Effector memory CD4-positive, alpha-beta T cell (primary cell): ENCODE measurements at places on chromosomes 12 and 14.

DNA sequence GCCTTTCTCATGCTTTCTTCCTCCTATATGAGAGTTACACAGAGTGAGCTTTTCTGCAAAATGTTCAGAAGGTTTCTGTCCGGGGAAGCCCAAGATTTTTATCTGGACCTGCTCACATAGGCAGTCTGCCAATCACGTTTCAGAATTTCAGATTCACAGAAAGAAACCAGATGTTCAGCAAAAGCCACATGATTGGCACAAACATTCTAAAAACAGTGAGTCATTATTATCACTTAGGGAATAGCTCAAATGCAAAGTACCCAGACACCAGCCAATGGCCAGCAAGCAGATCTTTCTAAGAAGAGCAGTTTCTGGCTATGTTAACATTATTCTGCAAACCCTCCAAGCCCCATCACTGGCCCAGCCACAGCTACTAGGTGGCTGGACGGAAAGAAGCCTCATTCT lies 1558.5 kb upstream of the TMEM132C start:
- H3K4me1 ChIP-seq: no peaks in the 10 kb centered on the region
- no peaks in the 10 kb centered on the region for H3K36me3 ChIP-seq
- no peak overlapping the region for H3K27ac ChIP-seq
- no peak overlapping the region for H3K4me3 ChIP-seq
- DNase-seq: no peak

GRCh38 chr12:79512068-79512467 lies 178.7 kb downstream of the PAWR start:
- no peak overlapping the region for H3K27ac ChIP-seq
- no peaks in the 10 kb centered on the region for H3K36me3 ChIP-seq
- no peaks in the 10 kb centered on the region for H3K27me3 ChIP-seq
- H3K4me3 ChIP-seq: no peak overlapping the region

GRCh38 chr12:10618338-10618987 lies 5.1 kb upstream of the MAGOHB start:
- H3K4me1 ChIP-seq: no peaks in the 10 kb centered on the region
- no peak for DNase-seq
- H3K36me3 ChIP-seq: no peaks in the 10 kb centered on the region
- H3K4me3 ChIP-seq: no peak overlapping the region

- no peak overlapping the region for H3K4me3 ChIP-seq
- H3K4me1 ChIP-seq: no peaks in the 10 kb centered on the region
- H3K27me3 ChIP-seq: no peaks in the 10 kb centered on the region
Observed at GRCh38 chr14:59394268-59394667, 70.9 kb downstream of the GPR135 start.

GRCh38 chr12:81470923-81471322 lies 288.2 kb downstream of the PPFIA2 start:
- no peak overlapping the region for H3K4me3 ChIP-seq
- no peak for DNase-seq
- no peaks in the 10 kb centered on the region for H3K4me1 ChIP-seq
- no peaks in the 10 kb centered on the region for H3K36me3 ChIP-seq

DNA sequence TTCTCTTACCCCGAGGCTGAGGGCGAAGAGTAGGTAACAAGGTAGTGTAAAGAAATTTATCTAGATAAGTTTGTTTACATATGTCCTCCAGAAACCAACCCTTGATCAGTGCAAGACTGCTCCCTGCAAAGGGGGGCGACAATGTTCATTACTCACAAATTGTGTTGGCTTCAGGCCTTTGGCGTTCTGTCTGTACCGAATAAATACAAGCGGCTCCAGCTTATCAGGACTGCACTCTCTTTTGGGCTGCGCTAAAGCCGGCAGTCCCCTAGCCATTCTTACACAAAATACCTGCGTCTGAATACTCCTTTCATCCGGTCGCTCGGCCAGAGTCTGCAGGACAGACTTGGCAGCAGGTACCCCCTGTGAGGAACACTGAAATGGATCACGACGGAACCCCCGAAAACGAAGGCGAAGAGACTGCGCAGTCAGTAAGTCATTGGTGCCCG lies 116.4 kb downstream of the PPHLN1 start:
- H3K4me3 ChIP-seq: no peak overlapping the region
- H3K36me3 ChIP-seq: peaks cover 57% of the 10 kb centered on the region
- H3K4me1 ChIP-seq: no peaks in the 10 kb centered on the region
- DNase-seq: no peak
- H3K27ac ChIP-seq: no peak overlapping the region
- H3K27me3 ChIP-seq: no peaks in the 10 kb centered on the region

DNA sequence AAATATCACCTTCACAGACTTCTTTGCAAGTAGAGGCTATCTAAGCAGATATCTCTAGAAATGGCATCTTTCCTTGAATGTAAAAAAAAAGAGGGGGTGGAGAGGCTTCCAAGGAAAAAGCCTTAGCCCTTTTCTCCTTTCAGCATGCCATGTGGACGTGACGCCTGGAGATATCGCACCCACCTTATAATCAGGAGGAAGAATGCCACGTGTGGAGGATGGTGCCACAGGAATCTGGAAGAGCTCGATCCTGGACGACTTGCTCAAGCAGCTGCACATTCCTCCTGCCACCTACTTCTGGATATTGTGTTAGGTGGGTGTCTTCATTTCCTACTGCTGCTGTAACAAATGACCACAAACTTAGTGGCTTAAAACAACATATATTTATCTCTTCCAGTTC lies 203.6 kb downstream of the NUAK1 start:
- no peaks in the 10 kb centered on the region for H3K27me3 ChIP-seq
- no peaks in the 10 kb centered on the region for H3K4me1 ChIP-seq
- no peak overlapping the region for H3K4me3 ChIP-seq
- H3K36me3 ChIP-seq: no peaks in the 10 kb centered on the region

DNA sequence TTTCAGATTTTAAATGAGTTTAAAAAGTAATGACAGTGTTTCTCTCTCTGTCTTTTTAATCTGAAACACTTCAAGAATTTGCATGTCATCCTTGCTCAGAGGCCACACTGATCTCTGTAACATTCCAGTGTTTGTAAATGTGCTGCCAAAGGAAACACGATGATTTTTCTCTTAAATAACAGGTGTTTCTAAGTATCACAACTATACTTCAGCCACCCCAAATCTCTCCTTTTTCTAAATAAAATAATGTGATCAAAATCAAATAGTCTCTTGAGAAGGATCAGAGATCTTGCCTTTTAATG lies 3.3 kb upstream of the GALC start:
- H3K4me1 ChIP-seq: peaks cover 11% of the 10 kb centered on the region
- H3K27me3 ChIP-seq: no peaks in the 10 kb centered on the region
- no peak for DNase-seq
- H3K27ac ChIP-seq: no peak overlapping the region

DNA sequence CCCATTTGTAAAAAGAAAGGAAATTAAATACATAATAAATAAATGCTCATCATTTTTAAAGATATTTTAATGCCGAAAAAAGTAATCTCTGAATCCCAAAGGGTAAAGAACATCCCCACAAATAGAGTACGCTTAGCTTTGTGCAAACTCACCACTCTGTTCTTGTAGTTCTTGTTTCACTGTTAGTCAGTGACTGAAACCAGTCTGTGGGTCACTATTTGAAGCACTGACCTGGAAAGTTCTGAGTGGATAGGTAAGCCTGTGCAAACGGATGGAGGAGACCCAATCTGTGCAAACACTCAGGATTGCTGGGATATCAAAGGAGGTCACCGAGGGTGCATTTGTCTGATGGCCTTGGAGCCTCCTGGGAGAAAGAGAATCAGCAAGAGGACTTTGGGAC lies 68.1 kb upstream of the TSPAN11 start:
- H3K27ac ChIP-seq: no peak overlapping the region
- no peak overlapping the region for H3K4me3 ChIP-seq
- DNase-seq: no peak
- H3K27me3 ChIP-seq: no peaks in the 10 kb centered on the region
- H3K36me3 ChIP-seq: no peaks in the 10 kb centered on the region

GRCh38 chr12:32466986-32467711 lies 67.8 kb downstream of the FGD4 start:
- H3K27ac ChIP-seq: no peak overlapping the region
- H3K4me3 ChIP-seq: no peak overlapping the region
- no peaks in the 10 kb centered on the region for H3K27me3 ChIP-seq
- H3K4me1 ChIP-seq: no peaks in the 10 kb centered on the region

DNA sequence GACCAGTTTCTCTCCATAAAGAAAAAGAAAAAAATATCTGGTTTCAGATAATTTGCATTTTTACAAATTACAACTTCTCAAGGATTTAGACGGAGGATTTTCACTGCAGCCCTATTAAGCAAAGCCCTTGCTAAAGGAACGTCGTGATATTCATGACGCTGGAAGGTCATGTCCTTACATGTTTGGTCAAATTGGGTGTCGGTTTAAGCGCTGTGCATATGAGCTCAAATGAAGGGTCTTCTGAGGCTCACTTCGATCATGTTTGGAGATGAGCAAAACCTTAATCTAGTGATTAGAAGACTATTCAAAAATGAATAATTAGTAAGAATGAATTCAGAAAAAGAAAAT lies 67.3 kb upstream of the USP15 start:
- no peak overlapping the region for H3K27ac ChIP-seq
- peaks cover 18% of the 10 kb centered on the region for H3K27me3 ChIP-seq
- no peak overlapping the region for H3K4me3 ChIP-seq

DNA sequence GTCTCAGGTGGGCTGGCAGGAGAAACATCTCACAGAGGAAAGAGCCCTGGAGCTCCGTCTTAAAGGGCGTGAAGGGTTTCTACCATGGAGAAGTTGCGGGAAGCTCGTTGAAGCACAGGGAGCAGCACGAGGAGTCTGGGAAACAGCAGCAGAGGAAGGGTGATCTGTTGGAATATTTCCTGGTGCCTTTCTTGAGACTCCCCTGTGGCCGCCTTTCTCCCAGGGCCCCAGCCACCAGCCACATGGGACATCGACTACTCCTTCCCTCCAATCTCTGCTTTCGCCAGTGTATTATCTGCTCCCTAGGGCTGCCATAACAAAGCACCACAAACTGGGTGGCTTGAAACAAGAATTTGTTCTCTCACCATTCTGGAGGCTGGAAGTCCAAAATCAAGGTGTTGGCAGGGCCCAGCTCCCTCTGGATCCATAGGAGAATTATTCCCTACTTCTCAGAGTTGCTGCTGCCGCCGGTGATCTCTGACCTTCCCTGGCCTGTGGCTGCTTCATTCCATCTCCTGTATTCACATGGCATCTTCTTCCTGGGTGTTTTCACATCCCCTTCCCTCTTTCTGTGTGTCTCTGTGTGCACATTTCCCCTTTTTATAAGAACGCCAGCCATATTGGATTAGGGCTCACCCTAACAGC lies 152.8 kb upstream of the GSC start:
- no peak overlapping the region for H3K27ac ChIP-seq
- H3K4me3 ChIP-seq: no peak overlapping the region
- H3K36me3 ChIP-seq: no peaks in the 10 kb centered on the region
- no peaks in the 10 kb centered on the region for H3K27me3 ChIP-seq

DNA sequence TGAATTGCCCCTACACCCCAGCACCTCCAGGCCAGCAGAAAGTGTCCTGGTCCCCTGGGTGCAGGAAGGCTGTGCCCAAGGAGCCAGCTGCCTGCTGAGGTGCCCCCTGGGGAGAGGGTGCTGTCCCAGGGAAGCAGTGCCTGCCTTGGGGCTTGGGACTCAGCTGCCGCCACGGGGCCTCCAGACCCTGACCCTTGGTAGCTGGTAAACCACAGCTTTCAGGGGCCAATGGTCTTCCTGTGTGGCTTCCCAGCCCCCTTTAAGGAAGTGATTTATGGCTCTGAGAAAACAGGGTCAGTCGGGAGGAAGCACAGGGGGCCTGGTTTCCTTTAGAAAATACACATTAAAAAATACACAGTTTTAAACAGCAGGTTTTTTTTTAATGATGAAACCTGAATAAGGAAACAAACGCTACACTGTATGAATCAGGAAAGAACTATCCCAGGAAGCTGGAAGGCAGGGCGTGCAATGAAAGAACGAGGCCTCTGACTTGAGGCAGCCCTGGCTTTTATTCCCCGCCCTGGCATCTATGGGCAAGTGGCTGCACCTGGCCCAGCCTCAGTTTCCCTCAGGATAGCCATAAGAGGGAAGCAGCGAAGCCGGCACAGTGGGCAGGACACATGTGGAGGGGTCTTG lies 40.6 kb upstream of the EML1 start:
- no peak overlapping the region for H3K27ac ChIP-seq
- H3K4me3 ChIP-seq: no peak overlapping the region
- H3K27me3 ChIP-seq: peaks cover 26% of the 10 kb centered on the region
- DNase-seq: no peak
- H3K4me1 ChIP-seq: no peaks in the 10 kb centered on the region
- no peaks in the 10 kb centered on the region for H3K36me3 ChIP-seq

DNA sequence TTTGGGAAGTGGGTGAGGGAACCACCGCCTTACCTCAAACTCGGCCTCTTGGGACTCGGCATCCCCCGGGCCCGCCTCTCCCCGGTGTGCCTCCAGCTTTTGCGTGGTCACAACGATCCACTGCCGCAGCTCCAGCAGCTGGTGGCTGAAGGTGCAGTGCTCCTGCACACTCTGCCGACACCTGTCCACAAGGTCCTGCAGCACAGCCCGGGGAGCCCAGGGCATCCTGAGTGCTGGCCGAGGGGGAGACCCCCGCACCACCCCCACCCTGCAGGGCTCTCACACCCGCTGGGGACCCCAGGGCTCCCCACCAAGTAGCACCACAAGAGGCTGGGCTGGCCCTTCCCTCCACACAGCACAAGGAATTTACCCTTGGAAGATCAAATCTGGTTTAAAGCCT lies 76.6 kb downstream of the SYNE3 start:
- no peak for DNase-seq
- no peak overlapping the region for H3K27ac ChIP-seq
- no peaks in the 10 kb centered on the region for H3K27me3 ChIP-seq
- H3K36me3 ChIP-seq: peaks cover 67% of the 10 kb centered on the region
- no peak overlapping the region for H3K4me3 ChIP-seq

DNA sequence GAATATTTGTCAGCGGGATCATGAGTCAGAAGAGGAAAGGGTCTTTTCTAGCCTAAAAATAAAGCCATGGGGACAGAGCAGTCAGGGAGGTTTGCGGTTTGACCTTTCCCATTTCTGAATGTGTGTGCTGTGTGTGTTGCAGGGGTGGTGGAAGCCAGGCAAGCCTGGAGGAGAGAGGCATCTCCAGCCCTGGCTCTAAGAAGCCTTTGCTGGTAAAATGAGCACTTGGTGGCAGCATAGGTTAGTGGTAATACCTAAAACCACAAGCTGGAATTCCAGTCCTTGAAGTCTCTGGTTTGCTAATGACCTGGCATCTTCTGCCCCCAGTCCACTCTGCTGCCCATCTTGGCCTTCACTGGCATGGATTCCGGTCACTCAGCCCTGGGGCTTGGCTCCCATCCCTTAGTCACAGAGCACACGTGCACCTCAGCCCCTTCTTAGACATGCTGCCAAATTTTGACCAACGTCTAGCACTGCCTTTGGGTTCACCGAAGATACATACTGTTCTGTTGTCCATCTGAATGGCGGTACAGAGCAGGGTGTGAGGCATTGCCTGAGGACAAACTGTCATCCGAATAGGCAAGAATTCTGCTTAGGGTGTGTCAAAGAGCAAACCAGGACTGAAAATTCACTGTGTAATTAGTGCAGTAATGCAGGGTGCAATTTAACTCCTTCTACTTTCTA lies 52.7 kb downstream of the KCNA5 start:
- H3K36me3 ChIP-seq: no peaks in the 10 kb centered on the region
- H3K4me1 ChIP-seq: no peaks in the 10 kb centered on the region
- H3K27ac ChIP-seq: no peak overlapping the region
- no peak overlapping the region for H3K4me3 ChIP-seq
- DNase-seq: no peak
